ENCODE measurements at places on chromosomes 13 and 19.

- DNase-seq = no peak
Measured at GRCh38 chr19:38737281-38737865, 6.9 kb downstream of the CAPN12 start.

GRCh38 chr19:23403581-23404324 is 8.5 kb upstream of the ZNF91 start:
- no peak for DNase-seq

DNA sequence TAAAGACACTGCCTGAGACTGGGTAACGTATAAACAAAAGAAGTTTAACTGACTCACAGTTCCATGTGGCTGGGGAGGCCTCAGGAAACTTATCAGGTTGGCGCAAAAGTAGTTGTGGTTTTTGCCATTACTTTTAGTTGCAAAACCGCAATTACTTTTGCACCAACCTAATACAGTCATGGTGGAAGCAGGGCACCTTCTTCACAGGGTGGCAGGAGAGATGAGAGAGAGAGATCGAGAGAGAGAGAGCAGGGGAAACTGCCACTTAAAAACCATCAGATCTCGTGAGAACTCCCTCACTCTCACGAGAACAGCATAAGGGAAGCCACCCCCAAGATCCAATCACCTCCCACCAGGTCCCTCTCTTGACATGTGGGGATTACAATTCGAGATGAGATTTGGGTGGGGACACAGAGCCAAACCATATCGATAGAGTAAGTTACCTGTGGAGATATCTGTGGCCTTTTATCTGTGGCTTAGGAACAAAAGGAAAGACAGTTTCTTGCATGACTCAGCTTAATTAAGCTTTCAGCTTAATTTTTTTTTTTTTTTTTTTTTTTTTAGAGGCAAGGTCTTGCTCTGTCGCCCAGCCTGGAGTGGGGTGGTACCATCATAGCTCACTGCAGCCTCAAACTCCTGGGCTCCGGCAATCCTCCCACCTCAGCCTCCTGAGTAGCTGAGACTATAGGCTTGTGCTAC is 7.6 kb upstream of the CABP5 start:
- DNase-seq = no peak

DNA sequence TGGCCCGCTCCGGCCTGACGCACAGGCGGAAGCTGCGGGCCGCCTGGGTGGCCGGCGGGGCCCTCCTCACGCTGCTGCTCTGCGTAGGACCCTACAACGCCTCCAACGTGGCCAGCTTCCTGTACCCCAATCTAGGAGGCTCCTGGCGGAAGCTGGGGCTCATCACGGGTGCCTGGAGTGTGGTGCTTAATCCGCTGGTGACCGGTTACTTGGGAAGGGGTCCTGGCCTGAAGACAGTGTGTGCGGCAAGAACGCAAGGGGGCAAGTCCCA is 4.4 kb downstream of the FFAR1 start:
- no peak for DNase-seq

DNA sequence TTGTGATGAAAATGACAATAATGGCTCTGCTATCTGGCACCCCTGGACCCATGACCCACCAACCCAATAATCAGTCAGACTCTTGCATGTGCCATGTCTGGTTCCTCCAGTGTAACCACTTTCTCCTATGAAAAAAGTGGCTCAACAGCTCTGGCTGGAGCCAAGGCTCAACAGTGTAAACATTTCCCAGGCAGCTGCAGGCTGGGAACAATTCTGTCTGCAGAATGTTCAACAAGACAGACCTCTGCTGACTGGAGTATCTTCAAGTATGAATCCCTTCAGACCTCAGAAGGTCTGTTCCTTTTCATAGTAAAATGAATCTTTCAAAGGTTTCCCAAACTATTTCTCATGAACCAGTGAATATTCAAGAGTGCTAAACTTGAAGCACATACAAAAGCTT is 410.1 kb upstream of the HTR2A start:
- no peak for DNase-seq
